Kasumi-1 (cell line): ENCODE measurements at places on chromosomes 5 and 9.

GRCh38 chr5:77259476-77259875 lies 49.0 kb downstream of the PDE8B start:
- no peak for DNase-seq

GRCh38 chr5:29185558-29185957 lies 2007.9 kb upstream of the CDH6 start:
- no peak for DNase-seq

DNA sequence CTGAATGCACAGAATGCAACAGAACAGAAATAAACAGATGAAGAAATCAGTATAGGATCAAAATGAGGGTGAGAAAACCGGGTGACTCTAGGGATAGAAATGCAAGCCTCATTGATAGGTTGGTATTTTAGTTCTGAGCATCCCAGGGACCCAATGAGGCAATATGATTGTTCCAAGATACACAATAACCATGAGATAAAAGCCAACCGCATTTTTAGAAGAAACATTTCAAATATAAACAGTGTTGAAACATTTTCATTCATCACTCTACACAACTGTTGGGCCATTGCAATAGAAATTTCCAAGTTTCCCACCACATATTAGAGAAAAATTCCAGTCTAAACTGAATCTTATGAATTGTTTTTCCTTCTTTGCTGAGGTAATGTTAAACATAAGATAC lies 452.3 kb upstream of the PTGER4 start:
- no peak for DNase-seq

DNA sequence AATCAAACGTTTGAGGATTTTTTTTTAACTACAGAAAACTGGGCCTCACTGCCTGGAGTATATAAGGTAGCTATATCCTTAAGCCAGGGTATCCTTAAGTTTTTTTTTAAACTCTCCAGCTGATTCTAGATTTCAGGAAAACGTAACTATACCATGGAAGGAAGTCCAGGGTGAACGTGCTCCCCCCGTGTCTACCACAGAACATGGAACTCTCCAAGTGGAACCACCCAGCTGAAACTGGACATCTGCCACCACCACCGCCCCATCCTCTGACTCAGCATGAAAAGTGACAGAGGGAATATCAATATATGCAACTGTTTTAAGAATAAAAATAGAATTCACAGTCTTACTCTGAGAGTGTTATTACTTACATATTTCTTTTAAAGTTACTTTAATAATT lies 61.3 kb downstream of the DROSHA start:
- no peak for DNase-seq

DNA sequence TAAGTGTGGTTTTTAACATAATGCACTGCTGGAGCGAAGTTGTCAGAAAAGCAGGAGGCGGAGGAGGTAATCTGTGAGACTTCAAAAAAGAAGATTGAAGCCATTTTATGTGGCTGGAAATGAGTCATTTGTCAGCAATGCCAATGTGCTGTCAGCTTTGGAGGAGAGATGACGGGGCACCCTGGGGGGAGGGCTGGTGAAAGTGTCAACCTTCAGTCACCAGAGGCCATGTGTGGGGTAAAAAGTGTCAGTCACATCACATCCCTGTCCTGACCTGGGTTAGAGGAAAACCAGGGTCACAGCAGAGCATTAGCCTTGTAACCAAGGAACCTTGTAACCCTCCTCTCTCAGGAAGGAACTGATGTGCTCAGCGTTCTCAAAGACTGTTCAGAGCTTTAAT lies 59.1 kb downstream of the TLR4 start:
- no peak for DNase-seq

- no peak for DNase-seq
Observed at GRCh38 chr9:32404402-32404801, 20.0 kb downstream of the ACO1 start.

DNA sequence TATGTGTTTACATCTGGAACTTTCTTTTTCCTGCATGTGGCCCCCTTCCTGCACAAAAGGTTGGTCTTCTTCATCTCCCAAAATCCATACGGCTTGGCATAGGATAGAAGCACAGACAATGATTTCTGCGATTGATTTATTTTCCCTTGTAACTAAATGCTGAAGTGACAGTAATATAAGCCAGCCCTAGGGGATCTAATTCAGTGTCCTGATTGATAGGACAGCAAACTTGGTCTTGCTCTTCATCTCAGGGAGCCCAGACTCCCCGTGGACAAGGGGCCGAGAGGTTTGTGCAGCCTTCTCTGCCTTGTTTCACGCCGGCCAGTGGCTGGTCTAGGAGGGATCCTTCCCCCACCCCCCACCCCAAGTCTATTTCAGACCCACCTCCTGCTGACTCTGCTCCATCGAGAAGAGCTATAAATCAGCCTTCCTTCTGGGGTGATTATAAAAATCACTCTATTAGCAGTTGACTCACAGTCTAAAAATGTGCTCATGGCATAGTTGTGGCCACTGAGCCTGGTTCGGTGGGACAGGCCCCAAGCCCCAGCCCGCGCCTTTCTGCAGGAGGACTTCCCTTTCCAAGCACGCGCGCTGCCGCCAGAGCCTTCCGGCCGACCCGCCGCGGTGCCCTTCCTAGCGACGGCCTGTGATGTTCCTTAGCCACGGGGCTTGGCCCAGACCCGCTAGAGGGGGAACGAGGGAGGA lies 89.8 kb upstream of the COL5A1 start:
- DNase-seq = peak; percentile 79

DNA sequence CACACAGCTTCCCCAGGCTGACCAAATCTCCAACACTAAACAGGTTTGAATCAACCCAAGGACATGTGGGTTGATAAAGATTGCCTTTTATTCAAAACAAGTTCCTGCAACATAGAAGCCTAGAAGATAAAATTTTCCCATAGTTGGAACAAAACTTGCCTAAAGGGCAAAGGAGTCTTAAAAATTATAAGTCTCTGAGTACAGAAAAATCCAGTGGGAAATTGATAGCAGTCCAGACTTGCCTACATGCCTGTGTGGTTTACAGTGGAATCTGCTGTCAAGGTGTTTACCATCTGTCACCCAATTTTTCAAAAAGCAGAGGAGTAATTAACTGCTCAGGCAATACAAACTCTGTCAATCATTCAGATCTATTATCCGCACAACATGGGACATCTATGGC lies 168.2 kb downstream of the PPP2R2B start:
- no peak for DNase-seq

GRCh38 chr5:77390795-77391194 lies 101.3 kb downstream of the WDR41 start:
- no peak for DNase-seq

GRCh38 chr9:108271646-108272348 lies 584.0 kb downstream of the ACTL7B start:
- no peak for DNase-seq

- DNase-seq = no peak
Observed at GRCh38 chr5:130705368-130705767, 459.7 kb downstream of the HINT1 start.

DNA sequence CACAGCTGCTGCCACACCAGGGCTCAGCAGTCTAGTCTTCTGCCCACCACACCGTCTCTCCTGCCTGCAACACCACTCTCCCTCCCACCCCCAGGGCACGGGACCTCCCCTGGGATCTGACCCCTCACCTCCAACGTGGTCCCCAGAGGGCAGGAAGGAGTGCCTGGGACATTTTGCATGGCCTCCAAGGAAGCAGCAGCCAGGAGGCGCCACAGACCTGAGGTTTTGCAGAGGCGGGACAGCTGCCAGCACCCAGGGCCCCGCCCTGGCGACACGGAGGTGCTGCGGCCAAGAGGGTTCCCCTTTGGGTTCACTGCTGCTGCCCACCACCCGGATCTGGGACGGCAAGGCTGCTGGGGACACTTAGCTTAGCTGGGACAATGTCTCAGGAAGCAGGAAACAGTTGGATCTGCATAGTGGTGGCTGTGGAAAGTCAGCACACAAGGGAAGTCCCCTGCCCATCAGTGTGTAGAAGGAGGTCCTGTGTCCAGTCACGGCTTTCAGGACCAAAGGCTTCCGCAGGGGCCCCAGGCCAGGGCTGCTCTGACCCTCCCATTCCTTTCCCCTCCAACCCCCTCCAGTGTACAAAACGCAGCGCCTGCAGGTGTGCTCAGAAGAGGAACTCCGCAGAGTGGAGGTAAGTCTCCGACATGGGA lies 13.8 kb downstream of the PROP1 start:
- DNase-seq = peak; percentile 17

DNA sequence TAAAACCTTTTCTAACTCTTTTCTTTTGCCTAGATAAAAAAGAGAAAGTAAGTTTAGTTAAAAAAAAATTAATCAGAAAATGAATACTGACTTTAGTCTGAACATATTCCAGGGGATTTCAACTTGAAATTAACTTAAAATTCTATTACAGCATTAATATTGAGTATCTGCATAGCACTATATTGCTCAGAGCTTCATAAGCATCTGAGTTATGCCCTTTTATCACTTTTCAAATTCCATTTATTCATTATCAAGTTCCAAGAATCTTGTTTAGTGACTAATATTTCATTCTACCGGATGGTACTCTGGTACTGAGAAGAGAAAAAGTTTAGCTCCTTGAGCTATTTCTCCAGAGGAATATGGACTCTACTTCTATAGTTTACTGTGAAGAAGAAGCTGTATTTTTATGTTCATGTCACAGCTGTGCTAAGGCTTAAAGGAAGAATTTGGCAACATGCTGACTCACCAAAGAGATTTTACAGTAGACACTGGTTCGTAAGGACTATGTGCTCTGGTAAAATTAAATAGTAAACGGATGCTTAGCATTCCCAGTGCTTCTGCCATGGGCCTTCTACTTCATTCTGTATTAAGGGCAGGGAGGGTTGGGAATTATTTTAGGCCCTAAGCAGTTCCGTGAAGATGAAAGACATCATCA lies 285.2 kb upstream of the SEMA6A start:
- DNase-seq = no peak

DNA sequence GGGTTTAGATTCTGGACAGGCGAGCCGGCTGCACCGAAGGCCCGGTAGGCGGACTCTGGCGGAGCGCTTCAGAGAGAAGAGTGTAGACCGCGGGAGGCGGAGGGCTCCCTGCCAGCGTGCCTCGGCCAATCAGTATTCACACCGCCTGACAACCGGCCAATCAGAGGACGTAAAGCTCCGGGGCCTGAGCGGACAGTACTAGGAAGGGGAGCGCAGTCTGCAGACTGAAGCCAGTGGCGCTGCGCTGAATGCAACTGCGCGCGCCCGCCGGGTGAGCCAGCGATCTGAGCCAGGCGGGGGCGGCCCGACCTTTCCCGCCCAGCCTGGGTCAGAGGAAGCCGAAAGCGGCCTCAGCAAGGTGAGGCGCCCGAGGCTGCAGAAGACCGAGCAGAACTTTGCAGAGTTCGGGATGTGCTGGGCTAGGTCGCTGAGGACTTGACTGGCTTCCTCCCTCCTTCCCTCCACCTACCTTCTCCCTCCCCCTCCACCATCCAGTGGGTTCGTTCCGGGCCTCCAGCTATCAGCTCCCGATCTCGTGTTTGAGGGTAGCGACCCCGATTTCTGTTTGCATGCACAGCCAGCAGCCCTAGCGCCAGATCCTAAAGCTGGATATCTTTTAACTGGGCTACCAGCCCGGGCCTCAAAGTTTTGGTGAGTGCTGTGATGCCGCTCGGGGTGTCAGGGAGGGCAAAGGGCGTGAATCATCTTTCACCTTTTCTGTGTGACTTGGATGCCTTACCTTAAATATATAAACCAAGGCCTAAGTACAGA lies at the start of gene DMRT2:
Gene DMRT2, plus strand, starts transcription at position 233 of the 771 bp plus-strand sequence. CDS start 1,257 bp downstream, outside the sequence.
- no peak for DNase-seq

- no peak for DNase-seq
Observed at GRCh38 chr5:133642153-133642722, 29.9 kb upstream of the FSTL4 start.

DNA sequence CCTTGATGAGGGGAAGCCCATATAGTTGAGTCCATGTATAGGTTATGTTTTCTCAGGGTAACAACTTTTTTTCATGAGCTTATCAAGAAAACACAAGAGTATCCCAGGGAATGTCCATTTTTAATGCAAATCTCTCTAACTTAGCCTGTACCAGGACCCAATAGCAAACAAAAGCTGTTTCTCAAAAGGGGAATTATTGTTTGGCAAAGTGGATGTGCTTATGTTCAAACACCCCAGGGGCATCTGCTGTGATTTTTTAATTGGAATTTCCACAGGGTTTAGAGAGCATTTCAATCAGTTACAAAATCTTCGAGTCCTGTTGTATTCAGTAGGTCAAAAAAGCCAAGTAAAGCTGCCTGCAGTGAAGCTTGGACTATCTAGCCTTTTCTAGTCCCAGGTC lies 33.4 kb upstream of the CSNK1G3 start:
- DNase-seq = no peak

DNA sequence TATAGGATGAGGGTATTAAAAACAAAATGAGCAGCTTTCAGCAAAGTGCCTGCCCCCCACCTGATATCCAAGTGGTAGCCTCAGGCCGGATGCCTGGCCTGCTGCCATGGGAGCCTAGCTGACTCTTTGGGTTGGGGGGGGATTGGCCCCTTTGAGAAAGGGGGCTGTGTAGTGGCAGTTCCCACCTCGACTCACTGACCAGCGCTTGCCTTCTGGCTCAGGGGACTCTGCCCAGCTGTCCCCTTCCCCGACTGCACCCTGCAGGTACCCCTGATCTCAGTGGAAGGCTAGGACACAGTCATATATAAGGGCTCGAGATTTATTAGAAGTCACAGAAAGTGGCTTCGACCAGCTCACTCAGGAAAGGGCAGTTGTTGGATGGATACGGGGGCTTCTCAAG lies 1.5 kb upstream of the NEUROG1 start:
- DNase-seq = no peak

- no peak for DNase-seq
Observed at GRCh38 chr5:138725818-138726416, 27.3 kb upstream of the CTNNA1 start.

DNA sequence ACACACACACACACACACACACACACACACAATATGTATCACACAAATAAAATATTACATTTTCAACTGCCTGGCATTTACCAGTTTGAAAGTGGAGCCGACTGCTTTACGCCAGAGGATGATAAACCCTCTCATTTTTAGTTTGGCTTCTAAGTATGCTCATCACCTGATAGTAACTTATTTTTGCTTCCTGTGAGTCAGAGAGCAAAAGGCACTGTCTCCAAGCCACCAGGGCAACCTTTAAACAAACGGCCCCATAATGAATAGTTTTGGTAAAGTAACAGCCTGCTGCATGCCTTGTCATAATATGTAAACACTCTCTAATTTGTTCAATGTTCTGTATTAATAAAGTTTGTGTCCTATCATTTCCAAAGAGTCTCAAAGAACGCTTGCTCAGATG lies 26.9 kb downstream of the KLF4 start:
- DNase-seq = no peak

DNA sequence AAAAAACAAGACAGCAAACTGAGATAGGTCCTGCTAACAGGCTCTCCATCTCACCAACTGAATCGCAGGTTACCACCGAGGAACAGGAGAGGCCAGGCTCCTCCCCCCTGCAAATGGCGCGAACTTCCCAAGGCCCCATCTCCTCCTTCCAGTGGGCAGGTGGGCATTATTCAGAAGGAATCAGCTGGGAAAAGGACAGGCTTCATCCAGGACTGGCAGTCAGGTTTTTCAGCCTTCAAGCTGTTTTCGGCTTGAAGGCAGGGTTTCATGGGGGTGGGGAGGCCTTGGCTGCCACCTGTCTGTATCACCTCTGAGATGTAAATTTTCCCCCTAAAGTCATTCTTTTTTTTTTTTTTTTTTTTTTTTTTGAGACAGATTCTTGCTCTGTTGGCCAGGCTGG lies 79.4 kb downstream of the SFXN1 start:
- DNase-seq = no peak
